ENCODE measurements at places on chromosomes 11 and 22.

GRCh38 chr11:102911758-102912481 lies 37.1 kb upstream of the MMP12 start:
- no peak for DNase-seq

DNA sequence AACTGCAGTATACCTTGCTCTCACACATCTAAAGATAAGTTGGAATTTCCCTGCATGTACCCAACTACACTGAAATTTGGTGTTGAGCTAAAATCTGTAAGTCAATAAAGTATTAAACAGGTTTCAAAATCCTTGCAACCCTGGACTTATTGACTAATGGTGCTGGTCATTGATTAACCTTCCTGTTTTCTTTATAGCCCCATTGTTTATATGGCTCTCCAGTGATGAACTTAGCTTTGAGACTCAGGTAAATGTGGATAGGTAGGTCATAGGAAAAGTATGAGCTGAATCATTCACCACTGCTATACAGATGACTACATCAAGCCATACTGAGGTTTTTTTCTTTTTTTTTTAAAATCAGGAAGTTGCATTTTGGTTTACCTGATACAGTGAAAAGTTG lies 132.7 kb downstream of the FAT3 start:
- no peak for DNase-seq

DNA sequence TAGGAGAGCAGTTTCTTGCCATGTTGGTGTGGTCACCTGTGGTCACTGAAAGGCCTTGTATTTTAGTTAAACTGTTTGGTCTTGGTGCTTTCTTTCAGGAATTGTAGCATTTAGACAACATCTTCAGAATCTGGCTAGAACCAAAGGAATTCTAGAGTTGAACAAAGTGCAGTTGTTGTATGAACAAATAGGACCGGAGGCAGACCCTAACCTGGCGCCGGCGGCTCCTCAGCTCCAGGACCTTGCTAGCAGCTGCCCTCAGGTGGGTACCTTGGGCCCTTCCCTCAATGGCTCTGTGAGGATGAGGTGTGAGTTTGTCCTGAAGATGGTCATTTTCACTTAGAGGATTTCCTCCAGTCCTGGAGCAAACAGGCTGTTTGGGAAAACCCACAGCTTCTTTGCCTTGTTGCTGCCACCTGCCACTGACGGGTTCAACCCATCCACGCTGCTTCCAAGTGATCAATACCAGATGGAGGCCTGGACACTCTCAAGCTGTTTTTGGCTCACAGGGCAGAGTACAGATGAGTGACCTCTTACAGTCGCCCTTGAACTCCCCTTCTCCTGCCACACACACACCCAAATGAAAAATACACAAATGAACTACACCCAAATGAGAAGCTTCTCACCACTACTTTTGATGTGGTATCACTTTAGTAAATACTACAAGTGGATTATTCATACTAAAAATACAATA lies 45.2 kb downstream of the PPP2R1B start:
- DNase-seq: no peak

- no peak for DNase-seq
Measured at GRCh38 chr11:1921574-1922141, 2.2 kb downstream of the TNNT3 start.

- no peak for DNase-seq
Measured at GRCh38 chr11:97363331-97363730, 973.5 kb downstream of the JRKL start.

- no peak for DNase-seq
Measured at GRCh38 chr22:48240935-48241230, 1478.4 kb downstream of the TBC1D22A start.

DNA sequence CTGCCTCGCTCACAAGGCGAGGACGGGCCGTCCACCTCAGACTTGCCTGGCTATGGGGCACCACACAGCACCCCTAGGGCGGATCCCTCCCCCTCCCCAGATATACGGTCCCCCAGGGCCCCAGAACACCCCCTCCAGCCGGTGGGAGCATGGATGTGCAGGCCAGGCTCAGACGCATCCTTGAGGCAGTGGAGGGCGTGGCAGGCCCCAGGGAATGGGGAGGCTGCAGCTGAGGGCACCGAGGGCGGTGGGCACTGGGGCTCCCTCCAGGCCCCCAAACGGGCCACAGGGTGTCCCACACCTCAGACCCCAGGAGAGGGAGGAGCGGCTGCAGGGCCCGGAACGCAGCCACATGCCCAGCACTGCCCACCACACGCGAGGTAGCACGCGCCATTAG lies 12.1 kb downstream of the TTLL8 start:
- DNase-seq: no peak

DNA sequence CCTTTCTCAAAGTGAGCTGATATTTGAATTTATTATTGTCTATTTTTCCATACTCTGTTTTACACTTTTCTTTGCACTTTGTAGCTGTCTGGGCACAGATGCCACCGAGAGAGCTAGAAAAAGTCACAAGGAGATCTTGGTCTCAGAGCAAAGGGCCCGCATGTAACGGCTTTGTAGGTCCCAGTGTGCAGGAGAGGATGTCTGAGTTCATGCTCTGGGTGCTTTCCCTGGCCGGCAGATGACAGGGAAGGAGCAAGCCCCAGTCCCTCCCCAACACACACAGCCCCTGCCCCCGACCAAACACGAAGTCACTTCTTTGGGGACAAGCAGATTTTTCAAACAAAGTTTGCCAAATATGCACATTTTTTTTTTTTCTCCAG lies 55.8 kb downstream of the SMIM38 start:
- no peak for DNase-seq

- no peak for DNase-seq
Measured at GRCh38 chr11:30411383-30411782, 88.5 kb downstream of the ARL14EP start.

DNA sequence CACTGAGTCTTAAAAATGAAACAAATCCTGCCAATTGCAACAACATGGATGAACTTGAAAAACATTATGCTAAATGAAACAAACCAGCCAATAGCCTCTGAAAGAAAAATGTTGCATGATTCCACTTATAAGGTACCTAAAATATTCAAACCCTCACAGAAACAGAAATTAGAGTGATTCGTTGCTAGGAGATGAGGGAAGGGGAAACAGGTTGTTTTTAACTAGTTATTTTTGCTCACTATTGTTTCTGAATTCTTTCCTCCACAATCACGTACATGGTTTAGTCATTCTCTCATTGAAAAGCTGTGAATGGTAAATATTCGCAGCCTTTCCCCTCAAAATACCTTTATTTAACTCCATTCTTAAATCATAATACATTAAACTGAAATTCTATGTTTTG lies 14.0 kb upstream of the TYR start:
- no peak for DNase-seq

DNA sequence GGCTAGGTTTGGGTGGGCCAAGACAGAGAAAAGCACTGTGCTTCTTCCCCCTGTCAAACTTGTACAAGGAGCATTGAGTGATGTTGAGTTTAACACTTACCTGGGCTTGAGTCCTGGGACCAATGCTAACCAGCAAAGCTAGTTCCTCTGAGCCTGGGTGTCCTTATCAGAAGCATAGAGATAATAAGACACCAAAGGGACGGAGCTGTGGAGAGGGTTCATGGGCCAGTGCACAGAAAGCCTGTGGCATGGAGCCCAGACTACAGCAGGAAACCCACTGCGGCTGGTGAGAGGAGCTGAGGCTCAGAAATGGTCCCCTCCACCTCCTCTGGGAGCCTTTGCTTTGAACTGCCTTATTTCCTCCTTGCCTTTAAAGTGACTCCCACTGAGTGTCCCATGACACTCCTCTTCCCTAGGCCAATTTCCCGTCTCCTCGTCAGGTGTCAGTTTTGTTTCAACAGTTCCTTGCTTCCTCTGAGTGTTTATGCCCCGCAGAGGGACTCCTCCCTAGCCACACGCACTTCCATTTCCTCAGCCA lies 9.4 kb downstream of the SLCO2B1 start:
- DNase-seq: no peak

- DNase-seq: no peak
Measured at GRCh38 chr11:9269492-9270013, 4.4 kb upstream of the DENND5A start.

DNA sequence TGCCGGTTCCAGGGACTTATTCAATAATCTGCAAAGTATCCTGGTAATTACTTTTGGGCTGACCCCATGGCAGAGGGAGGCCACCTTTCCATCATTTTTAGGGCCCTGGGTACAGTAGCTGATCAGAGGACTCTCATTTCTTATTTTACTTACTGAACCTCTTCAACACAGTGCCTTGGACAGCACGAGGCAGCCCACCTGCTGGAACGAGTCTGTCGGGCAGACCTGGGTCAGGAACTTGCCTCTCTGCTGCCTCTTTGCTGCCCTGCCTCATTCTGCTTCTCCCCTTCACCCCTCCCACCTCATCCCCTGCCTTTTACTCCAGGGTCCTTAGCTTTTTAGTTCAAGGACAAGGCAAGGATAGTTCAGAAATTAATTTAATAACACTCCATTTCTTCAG lies 204.5 kb downstream of the CSNK2A3 start:
- no peak for DNase-seq

DNA sequence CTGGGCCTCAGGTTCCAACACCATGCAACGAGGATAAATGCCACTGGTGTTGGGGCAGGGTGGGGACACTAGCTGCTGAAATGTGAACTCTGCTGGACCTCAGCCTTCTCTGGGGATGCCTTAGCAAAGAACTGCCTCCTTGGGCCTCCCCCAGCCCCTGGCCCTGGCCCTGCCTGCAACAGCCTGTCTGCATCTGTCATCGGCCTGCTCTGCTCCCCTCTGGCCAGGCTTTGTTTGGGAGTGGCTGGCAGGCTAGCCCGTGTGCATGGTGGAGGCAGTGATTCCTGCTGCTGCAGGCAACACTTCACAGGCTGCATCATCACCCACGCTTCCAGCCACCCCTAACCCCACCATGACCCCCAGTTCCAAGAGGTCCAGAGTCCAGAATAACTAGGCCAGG lies 11.5 kb upstream of the MYOD1 start:
- DNase-seq: no peak

DNA sequence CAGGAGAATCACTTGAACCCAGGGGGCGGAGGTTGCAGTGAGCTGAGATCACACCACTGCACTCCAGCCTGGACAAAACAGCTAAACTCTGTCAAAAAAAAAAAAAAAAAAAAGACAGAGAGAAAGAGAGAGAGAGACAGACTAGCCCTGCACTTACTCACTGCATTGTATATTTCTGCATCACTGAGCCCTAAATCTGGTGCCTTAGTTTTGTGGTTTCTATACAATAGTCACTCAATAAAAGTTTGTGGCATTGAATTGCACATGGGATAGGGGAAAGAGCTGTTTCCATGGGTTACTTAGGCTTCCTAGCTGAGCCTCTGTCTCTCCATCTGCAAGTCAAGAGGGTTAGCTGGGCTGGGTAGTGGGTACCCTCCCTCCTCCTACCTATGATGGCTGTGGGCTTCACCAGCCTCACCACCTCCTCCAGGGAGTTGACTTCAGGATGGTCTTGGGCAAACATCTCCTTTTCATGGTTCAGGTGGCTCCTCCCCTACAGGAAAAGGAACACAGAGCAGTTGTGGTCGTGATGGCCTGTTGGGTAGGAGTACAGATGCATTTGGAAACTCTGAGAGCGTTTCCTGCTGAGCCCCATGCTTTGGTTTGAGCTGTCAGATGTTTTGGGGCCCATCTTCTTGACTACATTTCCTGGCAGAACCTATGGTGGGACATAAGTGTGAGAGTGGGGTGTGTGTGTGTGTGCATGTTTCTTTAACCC lies 73.2 kb downstream of the CCDC81 start:
- DNase-seq: no peak

DNA sequence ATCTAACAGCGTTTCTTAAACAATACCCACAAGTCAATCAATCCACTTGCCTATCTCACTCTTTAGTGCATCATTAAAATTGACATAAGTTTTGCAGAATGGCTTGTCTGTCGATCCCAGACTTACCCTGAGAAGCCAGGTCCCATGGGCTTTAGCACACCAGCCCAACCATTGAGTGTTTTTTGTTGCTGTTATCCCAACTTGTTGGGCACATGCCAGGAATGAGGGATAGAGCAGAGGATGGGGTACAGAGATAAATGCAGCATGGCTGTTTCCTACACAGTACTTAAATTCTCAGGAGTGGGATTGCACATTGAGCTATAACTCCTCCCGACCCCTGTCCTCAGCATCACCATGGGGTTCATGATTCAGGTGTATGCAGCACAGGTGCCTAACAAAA lies 64.2 kb upstream of the RASSF10 start:
- DNase-seq: no peak

GRCh38 chr11:10450462-10451425 lies 4.3 kb upstream of the AMPD3 start:
- peak; percentile 70 for DNase-seq

DNA sequence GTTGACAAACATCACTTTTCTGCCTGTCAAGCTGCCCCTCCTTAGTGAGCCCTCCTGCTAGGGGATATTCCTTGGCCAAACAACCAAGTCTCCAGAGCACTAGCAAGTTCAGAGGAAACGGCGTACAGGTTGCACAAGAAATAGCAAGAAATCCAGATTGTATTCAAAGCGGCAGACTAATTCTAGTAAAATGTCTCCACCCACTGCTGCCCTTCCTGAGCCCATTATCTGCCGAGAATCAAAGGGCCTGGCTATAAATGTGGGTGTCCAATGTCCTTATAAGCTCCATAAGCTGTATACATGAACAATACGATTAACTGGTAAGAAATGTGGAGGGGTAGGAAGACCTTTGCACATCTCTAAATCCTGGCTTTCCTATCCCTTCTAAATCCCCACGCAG lies 44.0 kb upstream of the AKIP1 start:
- DNase-seq: no peak

- DNase-seq: no peak
Measured at GRCh38 chr11:108307751-108308150, 84.9 kb downstream of the ATM start.

GRCh38 chr11:1082728-1083620 lies 8.3 kb downstream of the MUC2 start:
- no peak for DNase-seq

DNA sequence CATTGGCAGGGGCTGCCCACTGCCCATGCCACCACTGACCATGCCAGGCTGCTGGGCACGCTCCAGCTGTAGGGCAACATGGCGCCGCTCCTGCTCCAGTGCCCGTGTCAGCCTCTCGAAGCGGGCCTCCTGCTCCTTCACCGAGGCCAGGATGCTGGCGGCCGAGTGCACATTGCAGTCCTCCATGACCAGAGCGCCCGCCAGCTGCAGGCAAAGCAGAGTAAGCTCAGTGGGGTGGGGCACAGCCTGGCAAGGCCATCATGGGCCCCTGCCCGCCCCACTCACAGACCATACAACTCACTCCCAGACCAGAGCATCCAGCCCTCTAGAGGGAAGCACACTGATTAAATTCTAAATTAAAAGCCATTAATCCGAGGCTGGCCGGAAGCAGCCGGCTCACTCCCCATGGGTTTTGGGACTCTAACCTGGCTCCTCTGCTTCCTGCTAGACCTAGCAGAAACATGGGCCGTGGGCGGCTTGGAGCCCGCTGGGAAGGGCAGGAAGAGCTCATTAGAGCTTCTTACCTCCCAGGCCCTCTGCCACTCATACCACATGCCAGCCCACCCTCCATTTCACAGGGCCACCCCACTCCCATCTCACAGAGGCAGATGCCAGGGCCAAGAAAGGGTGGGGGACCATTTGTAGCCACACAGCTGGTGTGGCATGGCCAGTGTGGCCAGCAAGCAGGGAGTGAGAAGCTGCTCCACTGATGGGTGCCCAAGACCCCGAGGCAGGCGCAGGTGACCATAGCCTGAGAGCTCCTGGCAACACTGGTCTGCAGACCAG lies 25.8 kb downstream of the ARVCF start:
- no peak for DNase-seq

Data from NCI-H1930 (cell line).